ENCODE measurements at places on chromosomes 12 and 14. TPM values are rescaled to one million over a fixed set of nuclear protein-coding genes. Genes with fewer than 3 reads are reported as not detected.

TC2N gene
- 1.6 TPM for total RNA-seq

SMAGP gene
- 29.3 TPM for total RNA-seq

NKX2-1 gene
- total RNA-seq: not detected

KRT80 gene
- total RNA-seq: 0.25 TPM

MSI1 gene
- total RNA-seq: not detected

KRT73 gene
- total RNA-seq: not detected

NAA30 gene
- total RNA-seq: 24.6 TPM

CCDC196 gene
- total RNA-seq: not detected

KRT85 gene
- not detected for total RNA-seq

RASSF9 gene
- total RNA-seq: 8.5 TPM

RNASE7 gene
- total RNA-seq: not detected

OVCH1 gene
- total RNA-seq: 0.27 TPM

ADCY4 gene
- 6.3 TPM for total RNA-seq

FGD6 gene
- total RNA-seq: 12.5 TPM

TEAD4 gene
- 18.9 TPM for total RNA-seq

All from fibroblast of the aortic adventitia (primary cell).